ENCODE measurements at places on chromosomes 1 and 21. TPM values are rescaled to one million over a fixed set of nuclear protein-coding genes. Genes with fewer than 3 reads are reported as not detected.

GRCh38 chr1:67457247-67457646 is 27.0 kb upstream of the SERBP1 start:
- H3K27me3 ChIP-seq = peaks cover 19% of the 10 kb centered on the region
- no peaks in the 10 kb centered on the region for H3K4me1 ChIP-seq
- H3K36me3 ChIP-seq = no peaks in the 10 kb centered on the region
- H3K27ac ChIP-seq = no peak overlapping the region
- DNase-seq = no peak

DNA sequence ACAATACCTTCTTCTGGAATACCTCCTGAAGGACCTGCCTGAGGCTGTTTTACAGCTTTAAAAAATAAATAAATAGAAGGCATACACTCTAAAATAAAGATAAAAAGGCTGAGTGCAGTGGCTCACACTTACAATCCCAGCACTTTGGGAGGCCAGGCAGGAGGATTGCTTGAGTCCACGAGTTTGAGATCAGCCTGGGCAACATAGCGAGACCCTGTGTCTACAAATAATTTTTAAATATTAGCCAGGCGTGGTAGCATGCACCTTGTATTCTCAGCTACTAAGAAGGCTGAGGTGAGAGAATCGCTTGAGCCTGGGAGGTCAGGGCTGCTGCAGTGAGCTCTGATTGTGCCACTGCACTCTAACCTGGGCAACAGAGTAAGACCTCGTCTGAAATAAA is 75.0 kb downstream of the OSBPL9 start:
- no peak overlapping the region for H3K27ac ChIP-seq
- DNase-seq = no peak
- no peak overlapping the region for H3K4me3 ChIP-seq
- H3K27me3 ChIP-seq = no peaks in the 10 kb centered on the region

GRCh38 chr1:180863158-180863775 is 49.4 kb upstream of the KIAA1614 start:
- H3K4me3 ChIP-seq = no peak overlapping the region
- no peaks in the 10 kb centered on the region for H3K27me3 ChIP-seq
- peaks cover 2% of the 10 kb centered on the region for H3K36me3 ChIP-seq
- peaks cover 18% of the 10 kb centered on the region for H3K4me1 ChIP-seq
- H3K27ac ChIP-seq = no peak overlapping the region
- DNase-seq = no peak

DNA sequence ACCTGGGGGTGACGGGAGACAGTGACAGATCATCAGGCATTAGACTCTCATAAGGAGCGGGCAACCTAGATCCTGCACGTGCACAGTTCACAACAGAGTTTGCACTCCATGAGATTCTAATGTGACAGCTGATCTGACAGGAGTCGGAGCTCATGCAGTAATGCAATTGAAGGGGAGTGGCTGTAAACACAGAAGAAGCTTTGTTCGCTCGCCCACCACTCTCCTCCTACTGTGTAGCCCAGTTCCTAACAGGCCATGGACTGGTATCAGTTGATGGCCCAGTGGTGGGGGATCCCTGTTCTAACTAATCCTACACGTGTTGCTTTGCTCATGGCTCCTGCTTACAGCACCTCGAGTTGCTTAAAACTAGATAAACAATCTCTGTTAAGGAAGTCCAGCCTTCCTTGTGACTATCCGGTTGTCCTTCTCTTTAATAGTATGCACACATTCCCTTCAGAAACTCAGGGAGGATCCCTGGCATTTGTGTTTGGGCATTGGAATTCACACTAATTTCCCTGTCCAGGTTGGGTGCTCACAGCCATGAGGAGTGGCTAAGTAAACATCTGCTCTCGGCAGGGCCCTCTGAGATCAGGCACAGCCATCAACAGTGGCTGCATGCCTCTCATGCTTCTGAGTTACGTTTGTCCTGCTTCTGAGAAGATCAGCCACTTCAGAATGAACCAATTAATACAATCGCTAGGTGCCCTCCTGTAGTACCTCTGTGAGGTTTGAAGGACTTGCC is 21.1 kb upstream of the F3 start:
- no peaks in the 10 kb centered on the region for H3K36me3 ChIP-seq
- no peak overlapping the region for H3K4me3 ChIP-seq
- peaks cover 10% of the 10 kb centered on the region for H3K4me1 ChIP-seq
- no peaks in the 10 kb centered on the region for H3K27me3 ChIP-seq
- H3K27ac ChIP-seq = no peak overlapping the region

Gene LCE2C
- not detected for total RNA-seq

Gene CFHR2
- total RNA-seq = not detected

Gene ALG6
- 13.6 TPM for total RNA-seq
